Mesenchymal stem cell (in vitro differentiated cells and primary cell): ENCODE measurements at places on chromosomes 6 and 20.

- DNase-seq, result no peak
Measured at GRCh38 chr6:115666997-115667396, 393.7 kb downstream of the FRK start.

- no peak for DNase-seq
Measured at GRCh38 chr6:77037439-77037838, 425.9 kb downstream of the HTR1B start.

DNA sequence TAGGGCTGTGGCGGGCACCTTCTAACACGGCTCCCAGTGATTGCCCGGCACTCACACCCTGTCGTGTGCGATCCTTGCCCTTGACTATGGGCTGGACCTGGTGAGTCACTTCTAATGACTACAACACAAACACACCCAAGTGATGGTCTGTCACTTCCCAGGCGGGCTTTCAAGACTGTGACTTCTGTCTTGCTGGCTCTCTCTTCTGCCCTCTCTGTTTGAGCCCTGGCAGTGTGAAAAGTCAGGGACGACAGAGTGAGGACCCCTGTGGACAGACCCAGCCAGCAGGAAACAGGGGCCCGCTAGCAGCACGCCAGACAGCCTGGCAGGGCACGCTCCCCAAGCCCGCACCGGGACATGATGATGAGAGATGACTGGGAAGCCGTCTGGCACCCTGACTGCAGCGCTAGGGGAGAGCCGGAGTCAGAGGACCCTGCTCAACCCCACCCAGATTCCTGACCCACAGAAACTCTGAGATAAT, 43.0 kb downstream of the KIF16B start:
- peak; percentile 87 for DNase-seq

- no peak for DNase-seq
Measured at GRCh38 chr6:143993965-143994646, 14.0 kb downstream of the PLAGL1 start.

DNA sequence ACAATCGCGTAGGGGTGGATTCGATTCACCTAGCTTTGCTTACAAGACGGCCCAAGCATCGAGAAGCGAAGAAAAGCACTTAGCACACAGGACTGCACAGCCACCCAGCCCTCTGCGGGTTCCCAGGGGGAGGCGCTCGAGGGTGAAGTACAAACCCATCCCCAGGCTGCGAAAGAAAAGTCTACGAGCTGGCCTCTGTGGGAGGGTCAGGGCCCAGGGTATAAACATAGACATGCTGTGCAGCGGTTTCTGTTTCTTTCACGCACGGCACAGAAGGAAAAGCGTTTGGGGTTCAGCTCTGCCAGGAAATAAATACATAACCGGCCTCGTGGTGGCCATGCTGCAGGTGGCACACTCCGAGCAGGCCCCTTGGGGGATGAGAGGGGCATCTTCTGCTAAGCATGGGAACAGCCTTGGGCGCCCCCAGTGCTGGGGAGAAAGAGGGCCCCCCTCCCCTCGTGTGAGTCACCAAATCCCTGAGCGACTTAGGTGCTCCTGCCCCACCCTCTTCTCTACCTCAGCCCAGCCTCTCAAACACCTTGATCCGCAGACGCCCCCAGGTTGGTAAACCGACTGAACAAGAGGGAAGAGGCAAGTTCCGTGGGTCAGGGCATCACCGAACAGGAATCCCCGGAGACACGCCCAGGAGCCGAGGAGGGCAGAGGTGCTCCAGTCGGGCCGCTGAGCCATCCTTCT, 91.6 kb upstream of the RIPOR2 start:
- DNase-seq, result no peak

DNA sequence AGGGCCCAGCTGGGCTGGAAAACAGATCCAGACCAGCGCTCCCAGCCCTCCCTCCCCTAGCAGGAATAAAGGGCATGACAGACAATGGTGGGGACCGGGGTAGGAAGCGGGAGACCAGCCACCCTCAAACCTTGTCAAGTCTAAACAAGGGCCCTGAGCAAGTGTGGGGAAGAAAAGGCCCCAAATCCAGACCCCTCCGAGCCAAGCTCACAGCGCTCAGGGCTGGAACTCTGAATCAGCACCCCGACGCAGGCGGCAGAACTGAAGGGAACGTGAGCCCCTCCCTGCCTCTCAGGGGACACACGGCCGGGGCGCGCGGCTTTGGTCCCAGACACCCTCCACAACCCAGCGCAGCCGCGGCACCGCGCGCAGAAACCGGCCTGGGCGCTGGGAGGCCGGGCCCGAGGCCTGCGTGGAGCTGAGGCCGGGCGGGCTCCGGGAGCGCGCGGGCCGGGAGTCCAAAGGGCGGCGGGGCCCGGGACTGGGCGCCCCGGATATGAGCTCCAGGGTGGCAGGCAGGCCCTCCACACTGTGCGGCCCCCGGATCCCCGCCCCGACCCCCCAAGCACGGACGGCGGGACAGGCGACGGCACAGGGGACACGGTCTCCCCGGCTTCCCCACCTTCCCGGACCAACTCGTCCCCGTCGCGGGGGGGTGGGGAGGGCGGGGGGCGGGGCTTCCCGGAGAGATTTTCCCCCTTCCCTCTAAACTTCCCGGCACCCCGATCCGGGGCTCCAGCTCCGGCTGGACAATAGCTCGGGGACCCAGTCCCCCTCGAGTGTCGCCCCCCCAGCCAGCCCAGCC, 641 bp downstream of the TEAD3 start:
- no peak for DNase-seq

- no peak for DNase-seq
Measured at GRCh38 chr6:150692604-150693003, 92.9 kb downstream of the PLEKHG1 start.

GRCh38 chr6:14401246-14401645, 283.7 kb downstream of the CD83 start:
- no peak for DNase-seq

DNA sequence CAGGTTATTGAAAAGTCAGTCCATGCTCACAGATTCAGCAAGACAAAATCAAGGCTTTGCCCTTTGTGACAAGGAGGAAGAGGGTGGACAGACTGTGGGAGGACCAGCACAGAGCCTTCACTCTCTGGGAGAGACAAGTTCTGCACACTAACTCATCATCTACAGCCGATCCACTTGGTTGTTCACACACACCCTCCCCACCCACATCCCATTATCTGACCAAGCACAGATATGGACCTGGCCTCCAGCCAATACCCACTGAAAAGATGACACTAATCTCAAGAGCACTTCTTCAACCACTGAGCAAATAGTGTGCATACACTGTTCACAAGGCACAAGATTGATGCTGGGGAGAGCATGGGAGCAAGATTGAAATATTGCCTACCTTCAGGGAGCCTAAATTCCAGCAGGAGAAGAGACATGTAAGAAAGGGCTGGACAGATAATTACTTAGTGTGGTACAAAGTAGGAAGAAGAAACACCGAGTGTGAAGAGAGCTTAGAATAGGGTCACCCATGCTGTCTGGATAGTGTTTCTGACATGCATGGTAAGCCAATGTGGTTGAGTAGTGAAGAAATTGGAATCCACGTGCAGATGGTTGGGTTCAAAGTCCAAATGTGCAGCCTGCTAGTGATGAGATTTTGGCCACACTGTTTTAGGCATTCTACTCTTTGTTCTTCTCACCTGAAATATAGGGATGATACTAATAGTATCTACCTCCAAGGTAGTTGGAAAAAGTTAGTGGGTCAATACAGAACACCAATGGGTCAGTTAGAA, 21.7 kb upstream of the IL17A start:
- no peak for DNase-seq

DNA sequence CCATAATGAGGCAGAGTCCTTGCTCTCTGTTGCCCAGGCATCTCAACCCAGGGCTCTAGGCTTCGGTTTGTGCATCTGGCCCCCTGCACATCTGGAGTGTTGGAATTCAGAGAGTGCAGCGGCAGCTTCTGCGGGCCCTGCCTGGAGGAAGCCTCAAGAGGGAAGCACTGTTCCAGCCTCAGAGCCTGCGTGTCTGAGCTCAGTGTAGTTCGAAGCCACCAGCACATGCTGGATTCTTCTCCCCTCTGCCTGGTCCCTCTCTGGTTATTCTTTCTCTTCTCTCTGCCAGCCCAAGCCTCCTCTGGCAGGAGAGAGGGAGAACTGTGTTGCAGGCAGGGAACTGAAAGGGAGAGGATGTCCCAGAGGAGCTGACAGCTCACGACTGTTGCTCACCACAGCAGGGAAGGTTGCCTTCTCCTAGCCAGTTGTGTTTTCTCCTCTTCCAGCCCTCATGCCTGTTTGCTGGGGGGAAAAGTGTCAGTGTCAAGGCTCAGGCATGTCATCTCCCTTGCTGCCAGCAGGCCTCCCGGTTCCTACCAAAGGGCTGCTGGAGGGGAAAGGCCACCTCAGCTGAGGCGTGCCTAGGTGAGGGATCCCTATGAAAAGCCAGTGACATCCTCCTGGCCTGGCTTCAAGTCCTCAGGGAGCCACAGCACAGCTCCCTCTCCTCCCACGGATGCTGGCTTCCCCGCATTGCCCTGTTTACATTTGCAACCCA, 126.0 kb upstream of the LRFN2 start:
- DNase-seq, result peak; percentile 28

GRCh38 chr20:40414843-40415615, 274.0 kb downstream of the MAFB start:
- DNase-seq, result no peak

- no peak for DNase-seq
Measured at GRCh38 chr6:101931766-101932165, 538.3 kb downstream of the GRIK2 start.
